Stimulated activated CD8-positive, alpha-beta memory T cell treated with anti-CD3 and anti-CD28 coated beads, Interleukin-2, amount 100 ng/mL, for 48 hours (primary cell): ENCODE measurements at places on chromosomes 2 and 18.

- DNase-seq, result no peak
Observed at GRCh38 chr2:26460613-26461031, 17.3 kb downstream of the OTOF start.

GRCh38 chr2:223901854-223902253 is 43.3 kb downstream of the WDFY1 start:
- DNase-seq, result no peak

DNA sequence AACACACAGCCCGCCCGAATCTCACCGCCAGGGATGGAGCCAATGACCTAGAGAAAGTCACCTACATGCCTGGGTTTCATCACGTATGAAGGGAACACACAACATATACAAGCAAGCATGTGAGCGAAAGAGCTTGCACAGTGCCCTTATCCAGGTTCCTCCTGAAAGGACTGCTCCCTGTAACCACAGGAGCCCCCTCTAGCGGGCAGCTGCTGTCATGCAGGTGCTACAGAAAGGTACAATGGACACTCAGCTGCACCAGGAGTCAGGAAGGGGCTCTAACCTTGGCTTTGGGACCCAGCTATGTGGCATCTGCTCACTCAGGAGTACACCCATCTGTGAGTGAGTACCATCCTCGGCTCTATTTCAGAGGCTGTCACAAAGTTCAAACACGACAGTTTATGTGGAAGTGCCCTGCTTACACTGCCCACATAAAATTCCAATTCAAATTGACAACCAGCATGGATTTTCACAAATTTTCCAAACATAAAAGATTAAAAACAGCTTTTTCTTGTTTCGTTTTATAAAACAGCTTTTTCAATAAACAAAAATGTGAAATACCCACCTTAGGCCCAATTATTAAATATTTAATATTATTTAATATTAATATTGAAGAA is 3.5 kb downstream of the NDUFA10 start:
- DNase-seq, result peak; percentile 52

GRCh38 chr18:59142274-59142673 is 2.6 kb downstream of the SEC11C start:
- no peak for DNase-seq

DNA sequence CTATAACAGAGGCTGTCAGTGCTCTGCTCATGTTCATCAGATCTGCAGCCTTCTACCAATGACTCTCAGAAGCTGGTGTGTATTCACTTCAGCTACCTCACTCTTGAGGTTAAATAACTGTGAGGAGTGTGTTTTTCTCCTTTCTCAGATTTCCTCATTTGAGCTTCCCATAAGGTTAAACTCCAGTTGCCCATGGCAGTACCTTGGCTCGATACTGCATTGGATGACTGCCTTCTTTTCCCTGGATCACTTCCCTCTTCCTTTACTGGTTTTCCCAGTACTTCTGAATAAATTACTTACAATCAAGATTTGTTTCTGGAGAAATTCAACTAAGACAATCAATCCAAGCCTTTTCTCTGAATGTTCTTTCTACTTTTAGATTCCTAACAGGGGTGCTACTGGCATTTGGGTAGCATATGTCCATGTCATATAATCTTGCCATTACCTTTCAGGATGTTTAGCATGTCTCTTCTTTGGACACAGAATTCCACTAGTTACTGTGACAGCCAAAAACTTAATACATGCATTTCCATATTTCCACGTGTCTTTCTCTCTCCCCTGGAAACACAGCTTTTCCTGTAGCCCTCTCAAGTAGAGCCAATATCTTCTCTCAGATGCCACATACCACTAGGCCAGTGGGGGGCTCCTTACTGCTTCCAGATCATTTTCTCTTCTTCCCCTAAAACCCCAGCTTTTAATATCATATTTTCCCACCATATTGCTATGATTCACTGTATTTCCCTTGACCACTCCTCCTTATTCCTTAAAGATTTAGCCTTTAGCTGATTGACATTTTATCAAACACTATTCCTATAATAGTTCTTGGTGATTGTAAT is 15.0 kb upstream of the SPOPL start:
- DNase-seq, result no peak

DNA sequence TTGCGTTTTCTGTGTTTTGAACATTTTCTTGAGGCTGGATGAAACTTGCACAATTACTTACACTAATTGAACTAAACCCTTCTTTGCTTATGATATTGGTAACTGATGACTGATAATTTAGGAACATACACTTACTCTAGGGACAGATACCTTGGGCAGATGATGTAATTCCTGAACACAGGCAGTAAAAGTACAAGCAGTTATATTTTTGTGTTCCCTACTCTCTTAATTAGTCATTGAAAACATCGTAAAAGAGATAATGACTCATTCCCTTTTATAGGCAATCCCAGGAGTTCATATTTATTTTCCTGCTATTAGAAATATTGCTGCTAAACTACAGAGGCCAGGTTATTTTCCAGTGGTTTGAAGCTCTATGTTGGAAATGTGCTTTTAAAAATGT is 46.4 kb downstream of the CCDC85A start:
- DNase-seq, result no peak

DNA sequence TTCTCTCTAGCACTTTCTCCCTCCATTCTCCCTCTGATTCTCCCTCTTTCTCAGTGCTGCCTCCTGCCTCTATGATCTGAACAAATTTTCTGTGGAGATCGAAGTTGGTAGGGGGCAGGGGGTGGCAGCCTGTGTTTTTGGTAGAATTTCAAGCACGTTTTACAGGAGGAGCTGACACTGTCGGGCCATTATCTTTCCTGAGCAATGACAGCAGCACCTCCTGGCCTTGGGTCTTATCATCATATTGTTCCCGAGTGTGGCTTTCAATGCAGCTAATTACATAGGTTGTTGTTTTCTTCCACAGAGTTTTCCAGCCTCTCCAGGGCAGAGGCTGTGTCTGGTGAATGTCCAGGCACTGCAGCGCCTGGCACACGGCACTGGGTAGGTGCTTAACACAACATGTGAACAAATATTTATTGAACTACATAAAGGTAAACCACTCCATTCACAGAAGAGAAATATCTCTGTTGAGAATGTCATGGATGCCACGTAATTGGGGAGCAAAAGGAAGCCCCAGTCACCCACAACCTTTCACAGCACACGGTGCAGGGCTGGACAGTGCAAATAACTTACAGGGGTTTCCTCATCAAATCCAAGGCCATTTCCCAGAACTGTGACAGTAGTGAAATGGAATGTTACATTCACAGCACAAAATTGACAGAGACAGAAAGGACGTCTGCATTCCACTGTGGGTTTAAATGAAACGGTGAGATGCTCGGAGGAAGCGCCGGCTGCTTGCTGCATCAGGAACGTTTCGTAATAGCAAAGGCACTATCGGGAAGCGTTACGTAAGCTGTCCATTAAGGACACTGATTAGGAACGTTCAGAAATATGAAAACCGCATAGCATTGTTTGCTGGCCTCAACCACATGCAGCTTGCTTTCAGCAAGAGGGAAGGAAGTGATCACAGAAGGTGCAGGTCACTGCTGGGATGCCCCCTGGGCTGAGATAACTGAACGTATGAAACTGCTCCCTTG is 6.5 kb upstream of the KCNG2 start:
- no peak for DNase-seq

- DNase-seq, result no peak
Observed at GRCh38 chr2:20617892-20618467, 32.9 kb downstream of the HS1BP3 start.

- no peak for DNase-seq
Observed at GRCh38 chr2:239230318-239231052, 170.3 kb downstream of the HDAC4 start.
